Naive thymus-derived CD4-positive, alpha-beta T cell (primary cell): ENCODE measurements at places on chromosomes 13 and 19. TPM values are rescaled to one million over a fixed set of nuclear protein-coding genes. Genes with fewer than 3 reads are reported as not detected.

The TNFRSF19 gene
- total RNA-seq, result not detected

The KIR2DL3 gene
- not detected for total RNA-seq

The BEST2 gene
- total RNA-seq, result not detected in 2 replicates

The ONECUT3 gene
- total RNA-seq, result not detected

The ZNF224 gene
- total RNA-seq, result 82.0 TPM

The CYP4F8 gene
- not detected for total RNA-seq

The TMC4 gene
- total RNA-seq, result 5.9 and 6.3 TPM in 2 replicates

The KIR2DL4 gene
- total RNA-seq, result not detected

The CBY2 gene
- total RNA-seq, result not detected

DNA sequence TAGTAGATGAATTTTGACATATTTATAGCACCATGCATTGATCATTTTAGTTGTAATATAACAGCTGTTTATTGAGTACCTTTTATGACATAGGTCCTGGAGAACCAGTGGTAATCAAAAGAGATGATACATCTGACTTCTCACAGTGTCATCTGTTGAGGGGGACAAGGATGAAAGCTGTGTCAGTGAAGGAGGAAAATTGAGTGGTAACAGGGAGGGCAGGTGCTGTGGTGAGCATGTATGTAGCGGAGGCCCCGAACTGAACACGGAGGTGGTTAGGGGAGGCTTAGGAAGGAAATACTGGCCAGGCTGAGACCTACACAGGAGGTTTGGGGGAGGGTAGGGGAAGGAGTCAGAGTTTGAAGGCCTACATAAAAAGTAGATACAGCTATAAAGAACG is 199.7 kb downstream of the GGACT start:
- H3K4me3 ChIP-seq, result no peak overlapping the region
- no peaks in the 10 kb centered on the region for H3K27me3 ChIP-seq

DNA sequence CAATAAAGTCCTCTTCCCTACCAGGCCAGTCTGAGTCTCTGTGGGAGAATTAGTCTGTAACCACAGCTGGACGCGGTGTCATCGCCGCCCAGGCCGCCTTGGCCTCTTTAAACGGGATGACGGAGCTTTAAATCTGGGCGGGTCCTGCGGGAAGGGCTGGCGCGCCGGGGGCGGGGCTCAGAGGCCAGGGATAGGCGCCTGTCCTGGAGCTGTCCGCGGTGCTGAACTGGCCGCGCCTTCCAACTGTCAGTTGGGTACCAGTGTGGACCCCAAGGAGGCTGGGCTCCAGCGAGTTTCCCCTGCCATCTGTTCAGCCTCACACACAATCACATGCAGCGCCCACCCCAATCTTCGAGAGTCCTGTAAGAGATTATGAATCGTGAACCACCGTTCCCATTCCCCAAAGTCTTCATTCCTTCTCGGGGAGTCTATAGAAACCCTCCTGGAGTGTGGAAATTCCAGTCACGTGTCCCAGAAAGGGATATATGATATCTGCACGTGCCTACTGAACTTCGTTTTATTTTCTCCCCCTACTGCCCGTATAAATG is 11.5 kb downstream of the APLP1 start:
- no peaks in the 10 kb centered on the region for H3K36me3 ChIP-seq
- no peak overlapping the region for H3K4me3 ChIP-seq
- H3K27ac ChIP-seq, result no peak overlapping the region
- H3K27me3 ChIP-seq, result peaks cover 4% of the 10 kb centered on the region
- peak; percentile 69 for DNase-seq

- H3K4me3 ChIP-seq, result no peak within 1 kb of the TSS
- no peak for DNase-seq
- H3K4me1 ChIP-seq, result peaks cover 10% of the 10 kb centered on the region
- H3K27me3 ChIP-seq, result peaks cover 44% of the 10 kb centered on the region
- H3K36me3 ChIP-seq, result no peaks in the 10 kb centered on the region
Observed at GRCh38 chr13:99971576-99972189, at the start of gene ZIC5. Gene ZIC5, minus strand, starts transcription at chr13:99971767. Its CDS starts 164 bp downstream, at chr13:99971603.

DNA sequence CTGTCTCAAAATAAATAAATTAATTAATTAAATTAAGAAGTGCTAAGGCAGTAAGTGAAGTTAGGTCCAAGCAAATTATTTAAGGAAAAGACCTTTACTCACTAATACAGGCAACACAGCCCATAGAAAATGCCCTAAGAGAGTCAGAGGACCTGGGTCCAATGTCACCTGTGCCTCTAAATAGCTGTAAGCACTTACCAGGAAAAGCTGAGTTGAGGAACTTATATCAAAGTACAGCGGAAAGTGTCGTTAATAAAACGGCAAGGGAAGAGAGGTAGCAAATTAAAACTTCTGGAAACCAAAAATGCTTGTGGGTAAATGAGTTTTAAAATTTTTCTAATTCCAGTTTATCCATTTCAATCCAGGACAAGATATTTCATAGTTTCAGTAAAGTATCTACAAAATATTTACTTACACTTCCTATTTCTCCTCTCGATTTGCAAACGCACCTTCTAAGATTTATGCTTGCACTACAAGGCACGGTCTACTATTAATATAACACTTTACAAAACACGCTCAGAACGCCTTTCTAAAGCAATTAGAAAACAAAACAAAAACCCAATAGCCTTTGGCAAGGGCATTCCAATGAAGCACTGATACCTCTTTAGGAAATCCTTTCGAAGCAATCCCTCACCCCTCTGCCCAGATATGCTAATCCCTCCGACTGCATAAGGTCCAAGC is 963 bp downstream of the VPS36 start:
- H3K4me1 ChIP-seq, result peaks cover 25% of the 10 kb centered on the region
- peaks cover 4% of the 10 kb centered on the region for H3K36me3 ChIP-seq
- peak overlapping the region; percentile 92 for H3K4me3 ChIP-seq
- DNase-seq, result no peak

GRCh38 chr19:13782537-13782936 is 8.3 kb downstream of the C19orf53 start:
- DNase-seq, result no peak
- peaks cover 7% of the 10 kb centered on the region for H3K36me3 ChIP-seq
- H3K4me1 ChIP-seq, result peaks cover 14% of the 10 kb centered on the region
- no peaks in the 10 kb centered on the region for H3K27me3 ChIP-seq
- no peak overlapping the region for H3K27ac ChIP-seq
- no peak overlapping the region for H3K4me3 ChIP-seq

DNA sequence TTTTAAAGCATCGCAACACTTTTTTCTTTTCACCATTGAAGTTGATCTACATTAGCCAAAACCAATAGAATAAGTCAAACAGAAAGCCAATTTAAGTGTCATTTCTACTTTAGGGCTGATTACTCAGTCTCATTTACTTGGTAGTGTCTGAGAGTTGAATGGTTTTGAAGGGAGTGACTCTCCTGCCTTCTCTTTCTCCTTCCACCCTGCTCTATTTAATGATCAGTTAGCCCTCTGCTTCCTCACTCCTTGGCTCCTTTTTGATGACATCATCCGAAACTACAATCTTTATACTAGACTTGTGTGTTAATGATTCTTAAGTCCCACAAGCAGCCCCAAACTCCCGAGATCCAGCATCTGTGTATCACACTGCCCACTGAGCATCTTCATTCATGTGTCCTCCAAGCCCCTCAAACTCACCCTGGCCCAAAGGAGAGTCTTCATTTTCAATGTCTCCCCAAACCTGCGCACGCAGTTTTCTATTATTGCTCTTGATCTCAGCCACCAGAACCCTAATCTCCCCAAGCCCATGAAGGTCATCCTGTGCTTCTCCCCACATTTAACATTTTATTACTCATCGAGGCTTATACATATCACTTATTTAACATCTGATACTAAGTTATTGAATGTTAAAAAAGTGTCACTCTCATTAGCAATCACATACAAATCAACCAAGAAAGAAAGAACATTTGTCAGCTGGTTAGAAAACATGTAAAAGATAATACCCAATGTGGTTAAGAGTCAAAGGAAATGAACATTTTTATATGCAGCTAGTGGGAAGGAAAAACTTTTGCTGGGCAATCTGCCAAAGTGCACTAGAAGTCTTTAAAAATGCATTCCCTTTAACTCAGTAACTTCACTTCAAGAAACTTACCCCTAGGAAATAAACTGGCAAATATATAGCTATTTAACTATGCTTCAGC is 32.2 kb upstream of the ARGLU1 start:
- no peaks in the 10 kb centered on the region for H3K36me3 ChIP-seq
- H3K4me1 ChIP-seq, result no peaks in the 10 kb centered on the region
- DNase-seq, result no peak
- H3K27ac ChIP-seq, result no peak overlapping the region

- no peak overlapping the region for H3K4me3 ChIP-seq
- no peaks in the 10 kb centered on the region for H3K27me3 ChIP-seq
- no peaks in the 10 kb centered on the region for H3K36me3 ChIP-seq
- DNase-seq, result no peak
- no peak overlapping the region for H3K27ac ChIP-seq
Observed at GRCh38 chr13:102487330-102487729, 85.5 kb upstream of the FGF14 start.

DNA sequence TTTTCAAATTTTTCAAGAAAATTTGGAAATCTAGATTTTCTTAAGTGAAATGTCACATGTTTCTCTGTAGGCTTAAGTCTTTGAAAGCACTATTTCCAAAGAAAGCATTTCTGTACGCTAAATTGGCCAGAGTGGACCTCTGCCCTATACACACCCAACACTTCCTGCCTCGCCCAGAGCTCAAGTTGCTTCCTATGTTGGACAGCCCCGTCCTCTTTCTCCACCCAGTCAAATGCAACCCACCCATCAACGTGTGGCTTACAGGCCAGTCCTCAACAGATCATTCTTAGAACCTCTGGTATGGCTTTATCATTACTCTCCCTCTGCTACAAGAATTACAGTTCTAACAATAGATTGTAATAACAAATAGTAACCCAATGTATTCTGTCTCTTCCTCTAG is 24.2 kb downstream of the KLF12 start:
- no peak overlapping the region for H3K4me3 ChIP-seq
- H3K27ac ChIP-seq, result no peak overlapping the region
- DNase-seq, result no peak
- no peaks in the 10 kb centered on the region for H3K36me3 ChIP-seq
- peaks cover 22% of the 10 kb centered on the region for H3K4me1 ChIP-seq
- H3K27me3 ChIP-seq, result no peaks in the 10 kb centered on the region

DNA sequence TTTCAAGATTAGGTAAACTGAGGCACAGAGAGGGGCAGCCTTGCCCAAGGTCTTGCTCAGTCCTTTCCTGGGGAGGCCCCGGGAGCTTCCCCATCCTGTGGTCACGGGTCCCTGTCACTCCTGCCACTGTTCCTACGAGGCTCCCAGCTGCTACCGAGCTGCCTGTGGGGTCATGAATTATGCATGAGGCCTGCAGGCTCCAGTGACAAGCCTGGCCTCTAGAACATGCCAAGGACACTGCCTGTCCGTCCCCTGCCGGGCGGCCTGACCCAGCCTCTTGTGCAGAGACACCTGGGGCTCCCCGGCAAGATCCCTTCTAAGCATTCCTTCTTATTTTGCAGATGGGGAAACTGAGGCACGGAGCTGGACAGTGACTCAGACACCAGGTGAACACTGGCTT is 2.7 kb downstream of the FCHO1 start:
- H3K4me3 ChIP-seq, result no peak overlapping the region
- H3K27me3 ChIP-seq, result no peaks in the 10 kb centered on the region
- H3K36me3 ChIP-seq, result peaks cover 42% of the 10 kb centered on the region
- H3K27ac ChIP-seq, result peak overlapping the region; percentile 34
- peaks cover 41% of the 10 kb centered on the region for H3K4me1 ChIP-seq
- DNase-seq, result no peak

GRCh38 chr19:7845390-7846154 is 15.6 kb downstream of the EVI5L start:
- no peaks in the 10 kb centered on the region for H3K4me1 ChIP-seq
- DNase-seq, result no peak
- H3K27ac ChIP-seq, result no peak overlapping the region
- H3K4me3 ChIP-seq, result no peak overlapping the region
- no peaks in the 10 kb centered on the region for H3K36me3 ChIP-seq
- no peaks in the 10 kb centered on the region for H3K27me3 ChIP-seq
